ENCODE measurements at places on chromosomes 6 and 20. TPM values are rescaled to one million over a fixed set of nuclear protein-coding genes. Genes with fewer than 3 reads are reported as not detected.
A peak's percentile ranks its signal among the peaks of the same experiment; 100 is the strongest.

GRCh38 chr20:49835031-49835430, 22.4 kb downstream of the SLC9A8 start:
- DNase-seq: no peak
- H3K36me3 ChIP-seq: no peaks in the 10 kb centered on the region
- H3K27me3 ChIP-seq: no peaks in the 10 kb centered on the region
- H3K27ac ChIP-seq: no peak overlapping the region
- no peaks in the 10 kb centered on the region for H3K4me1 ChIP-seq

DNA sequence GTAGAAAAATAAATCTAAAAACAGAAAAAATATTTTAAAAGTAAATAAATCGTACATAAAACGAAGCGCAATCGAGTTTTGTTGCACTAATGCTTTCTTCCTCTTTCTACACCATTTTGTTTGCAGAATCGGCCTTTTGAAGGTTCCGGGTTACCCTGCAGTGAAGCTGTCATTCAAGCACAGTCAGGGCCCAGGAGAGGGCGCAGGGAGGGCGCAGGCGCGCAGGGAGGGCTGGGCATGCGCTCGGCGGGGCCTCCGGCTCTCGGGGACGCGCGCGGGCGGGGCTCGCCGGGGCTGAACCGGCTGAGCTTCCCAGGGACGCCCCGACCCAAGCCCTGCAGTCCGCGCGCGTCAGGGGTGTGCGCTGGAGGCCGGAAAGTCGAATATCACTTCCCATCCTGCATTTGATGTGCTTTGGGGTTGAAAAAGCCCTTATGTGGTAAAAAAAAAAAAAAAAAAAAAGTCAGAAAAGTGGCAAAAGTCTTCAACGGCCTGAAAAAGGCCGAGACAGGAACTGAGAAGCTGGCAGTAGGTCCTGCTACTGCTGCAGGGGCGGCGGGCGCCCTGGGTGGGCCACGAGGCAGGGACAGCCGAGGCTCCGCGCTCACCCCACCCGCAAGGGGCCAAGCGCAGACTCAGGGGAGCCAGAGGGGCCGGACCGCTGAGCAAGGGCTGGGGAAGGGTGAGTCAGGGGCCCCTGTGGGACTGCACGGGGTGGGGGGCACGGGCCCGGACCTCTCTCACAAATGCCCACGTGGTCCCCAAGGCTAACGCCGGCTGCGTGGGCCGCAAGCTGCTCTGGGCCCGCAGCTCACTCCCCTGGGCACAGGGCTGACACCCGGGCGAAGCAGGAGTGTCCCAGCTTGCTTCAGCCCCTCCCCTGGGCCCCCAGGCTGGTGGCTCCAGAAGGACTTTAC, 40.5 kb downstream of the THBS2 start:
- no peak overlapping the region for H3K4me3 ChIP-seq
- H3K27me3 ChIP-seq: no peaks in the 10 kb centered on the region
- no peaks in the 10 kb centered on the region for H3K36me3 ChIP-seq
- H3K27ac ChIP-seq: peak overlapping the region; percentile 44
- DNase-seq: peak; percentile 95

Gene PET117
- polyA plus RNA-seq: 6.6 TPM

Gene COL21A1
- 0.30 TPM for polyA plus RNA-seq

- no peak overlapping the region for H3K27ac ChIP-seq
- H3K4me3 ChIP-seq: no peak overlapping the region
- no peaks in the 10 kb centered on the region for H3K36me3 ChIP-seq
- H3K4me1 ChIP-seq: no peaks in the 10 kb centered on the region
- DNase-seq: no peak
Observed at GRCh38 chr6:111817451-111818120, 55.7 kb downstream of the FYN start.

- no peak overlapping the region for H3K4me3 ChIP-seq
- DNase-seq: no peak
- no peaks in the 10 kb centered on the region for H3K27me3 ChIP-seq
- H3K27ac ChIP-seq: no peak overlapping the region
Observed at GRCh38 chr20:32115211-32115767, 5.8 kb downstream of the TM9SF4 start.

Gene PKIB
- 21.1 TPM for polyA plus RNA-seq

GRCh38 chr6:43271103-43271815, 26.8 kb upstream of the SLC22A7 start:
- no peak for DNase-seq
- H3K36me3 ChIP-seq: no peaks in the 10 kb centered on the region
- H3K27ac ChIP-seq: no peak overlapping the region

Gene PACSIN1
- polyA plus RNA-seq: 1.2 TPM

DNA sequence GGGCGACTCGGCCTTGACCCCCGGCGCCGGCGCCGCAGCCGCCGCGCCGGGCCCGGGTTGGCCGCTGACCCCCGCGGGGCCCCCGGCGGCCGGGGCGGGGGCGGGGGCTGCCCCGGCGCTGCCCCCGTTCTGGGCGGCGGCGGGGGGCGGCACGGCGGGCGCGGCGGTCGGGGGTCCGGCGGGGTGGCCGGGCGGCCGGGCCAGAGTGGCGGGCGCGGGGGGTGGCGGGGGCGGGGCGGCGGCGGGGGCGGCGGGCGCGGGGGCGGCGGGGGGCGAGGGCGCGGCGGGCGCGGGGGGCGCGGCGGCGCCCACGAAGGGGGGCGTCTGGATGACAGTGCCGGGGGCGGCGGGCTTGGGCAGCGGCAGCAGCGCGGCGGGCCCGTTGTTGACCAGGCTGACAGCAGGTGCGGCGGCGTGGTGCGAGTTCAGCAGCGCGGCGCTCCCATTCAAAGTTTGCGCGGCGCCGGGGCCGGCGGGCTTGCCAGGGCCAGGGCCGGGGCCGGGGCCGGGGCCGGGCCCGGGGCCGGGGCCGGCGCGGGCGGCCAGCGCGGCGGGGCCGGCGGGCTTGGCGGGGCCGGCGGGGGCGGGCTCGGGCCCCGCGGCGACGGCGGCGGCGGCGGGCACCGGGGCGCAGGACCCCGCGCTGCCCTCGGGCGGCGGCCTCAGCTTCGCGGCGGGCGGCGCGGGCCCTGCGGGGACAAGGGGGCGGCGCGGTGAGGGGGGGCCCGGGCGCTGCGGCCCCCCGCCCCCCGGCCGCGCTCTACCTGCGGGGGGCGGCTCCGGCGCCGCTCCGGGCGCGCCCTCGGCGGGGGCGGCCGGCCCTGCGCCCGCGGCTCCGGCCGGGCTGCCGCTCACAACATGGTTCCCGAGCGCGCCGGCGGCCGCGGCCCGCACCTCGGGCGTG, 659 bp downstream of the TAF4 start:
- peaks cover 27% of the 10 kb centered on the region for H3K4me1 ChIP-seq
- no peak for DNase-seq
- no peak overlapping the region for H3K4me3 ChIP-seq
- no peaks in the 10 kb centered on the region for H3K27me3 ChIP-seq
- no peak overlapping the region for H3K27ac ChIP-seq

Gene CFAP206
- 0.31 TPM for polyA plus RNA-seq

Gene ERVFRD-1
- polyA plus RNA-seq: 0.07 TPM

GRCh38 chr20:57605045-57605444, 15.2 kb downstream of the ZBP1 start:
- no peaks in the 10 kb centered on the region for H3K36me3 ChIP-seq
- no peaks in the 10 kb centered on the region for H3K4me1 ChIP-seq
- no peaks in the 10 kb centered on the region for H3K27me3 ChIP-seq
- DNase-seq: no peak
- H3K4me3 ChIP-seq: no peak overlapping the region

Gene GLP1R
- polyA plus RNA-seq: 3.4 TPM

DNA sequence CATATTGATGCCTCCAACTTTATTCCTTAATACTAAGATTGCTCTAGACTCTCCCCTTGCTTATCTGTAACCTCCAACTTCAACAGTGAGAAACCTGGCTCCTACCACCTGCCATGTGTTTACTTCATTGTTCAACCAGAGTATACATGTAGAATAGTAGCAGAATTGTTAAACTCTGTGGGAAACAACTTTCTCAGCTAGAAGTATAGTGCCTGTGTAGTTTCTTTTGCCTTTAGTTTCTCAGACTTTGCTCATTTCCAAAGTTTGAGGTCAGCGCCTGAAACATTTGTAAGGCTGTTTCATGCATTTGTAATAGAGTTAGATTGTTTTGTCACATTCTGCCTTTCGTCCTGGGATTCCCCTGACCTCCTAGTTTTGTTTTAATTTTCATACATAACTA, 34.9 kb upstream of the HECA start:
- no peak for DNase-seq
- no peak overlapping the region for H3K27ac ChIP-seq
- no peaks in the 10 kb centered on the region for H3K36me3 ChIP-seq
- H3K27me3 ChIP-seq: no peaks in the 10 kb centered on the region
- no peaks in the 10 kb centered on the region for H3K4me1 ChIP-seq
- no peak overlapping the region for H3K4me3 ChIP-seq

Gene PERP
- polyA plus RNA-seq: 22.8 TPM

DNA sequence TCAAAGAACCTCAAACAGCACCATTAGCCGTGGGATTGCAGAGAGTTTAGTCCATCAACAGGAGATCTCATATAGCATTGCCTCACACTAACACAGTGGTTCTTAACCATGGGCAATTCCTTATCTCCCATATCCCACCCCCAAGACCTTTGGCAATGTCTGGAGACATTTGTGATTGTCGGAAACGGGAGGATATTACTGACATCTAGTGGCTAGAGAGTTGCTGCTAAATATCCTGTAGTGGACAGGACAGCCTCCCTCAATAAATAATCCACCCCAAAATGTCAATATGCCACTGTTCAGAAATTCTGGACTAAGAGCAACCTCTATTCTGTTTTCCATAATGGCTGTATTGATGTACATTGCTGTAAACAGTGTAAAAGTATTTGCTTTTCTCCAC, 210.1 kb upstream of the CCN2 start:
- H3K36me3 ChIP-seq: no peaks in the 10 kb centered on the region
- H3K27me3 ChIP-seq: no peaks in the 10 kb centered on the region
- DNase-seq: no peak
- no peak overlapping the region for H3K27ac ChIP-seq

Gene CNPY3
- 41.9 TPM for polyA plus RNA-seq

GRCh38 chr6:143741480-143741879, 63.7 kb downstream of the PHACTR2 start:
- H3K27ac ChIP-seq: no peak overlapping the region
- H3K4me1 ChIP-seq: peaks cover 22% of the 10 kb centered on the region
- DNase-seq: no peak
- H3K36me3 ChIP-seq: no peaks in the 10 kb centered on the region
- no peaks in the 10 kb centered on the region for H3K27me3 ChIP-seq

Gene PGC
- 33.6 TPM for polyA plus RNA-seq

GRCh38 chr6:113691260-113691656, 165.9 kb upstream of the MARCKS start:
- H3K27ac ChIP-seq: no peak overlapping the region
- H3K4me3 ChIP-seq: no peak overlapping the region
- H3K36me3 ChIP-seq: no peaks in the 10 kb centered on the region

Gene SLC44A4
- polyA plus RNA-seq: 6.5 TPM

Gene ZNF311
- 0.92 TPM for polyA plus RNA-seq

DNA sequence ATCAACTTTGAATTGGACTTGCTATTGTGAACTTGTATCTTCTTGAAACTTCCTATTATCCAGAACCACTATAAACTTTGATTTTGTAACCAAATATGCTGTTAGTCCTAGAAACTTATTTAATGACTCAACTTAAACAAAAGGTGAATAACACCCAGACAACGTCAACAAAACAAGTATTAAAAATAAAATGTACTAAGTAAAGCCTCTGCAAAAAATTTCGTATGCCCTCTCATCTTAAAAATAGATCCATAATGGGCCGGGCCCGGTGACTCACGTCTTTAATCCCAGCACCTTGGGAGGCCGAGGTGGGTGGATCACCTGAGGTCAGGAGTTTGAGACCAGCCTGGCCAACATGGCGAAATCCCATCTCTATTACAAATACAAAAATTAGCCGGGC, 401.7 kb downstream of the ESR1 start:
- no peak for DNase-seq
- no peak overlapping the region for H3K27ac ChIP-seq
- no peak overlapping the region for H3K4me3 ChIP-seq
- H3K27me3 ChIP-seq: no peaks in the 10 kb centered on the region
- no peaks in the 10 kb centered on the region for H3K4me1 ChIP-seq

DNA sequence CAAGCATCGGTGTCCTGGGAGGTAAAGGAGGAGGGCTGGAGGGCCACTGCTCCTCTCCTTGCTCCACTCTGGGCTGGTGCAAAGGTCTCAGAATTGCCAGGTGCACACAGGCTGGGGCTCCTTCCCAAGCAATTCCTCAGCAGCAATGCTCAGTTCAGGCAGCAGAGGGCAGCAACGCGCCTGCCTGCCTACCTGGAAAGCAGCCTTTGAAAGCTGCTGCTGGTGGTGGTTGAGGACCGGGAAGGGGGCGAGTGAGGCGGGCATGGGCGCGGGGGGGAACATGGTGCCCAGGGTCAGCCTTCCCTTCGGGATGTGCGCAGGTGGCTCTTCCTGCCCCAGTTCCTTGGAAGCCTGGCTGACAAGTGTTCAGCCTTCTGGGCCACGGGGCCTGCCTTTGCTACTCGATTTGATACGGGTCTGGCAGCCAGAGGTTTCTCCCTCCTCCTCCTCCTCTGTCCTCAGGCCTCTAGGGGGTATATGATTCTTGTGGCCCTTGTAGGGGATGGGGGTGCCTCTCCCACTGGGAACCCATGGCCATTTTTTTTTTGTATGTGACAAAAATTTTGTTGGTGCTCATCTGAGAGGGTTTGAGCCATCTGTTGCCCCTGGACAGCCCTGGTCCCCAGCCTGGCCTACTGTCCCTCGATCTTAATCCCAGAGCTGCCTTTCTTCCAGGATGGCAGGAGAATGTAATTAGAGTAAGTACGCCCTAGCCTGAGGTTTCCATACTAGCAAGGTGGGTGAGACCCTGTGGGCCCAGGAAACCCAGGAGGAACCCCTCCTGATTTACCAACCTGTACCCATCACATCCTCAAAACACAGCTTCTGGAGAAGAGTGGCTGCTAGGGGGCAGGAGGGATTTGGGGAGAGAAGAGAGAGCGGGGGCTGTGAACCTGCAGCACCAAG, 20.1 kb downstream of the MRPS18A start:
- no peaks in the 10 kb centered on the region for H3K27me3 ChIP-seq
- H3K4me3 ChIP-seq: no peak overlapping the region

- H3K4me3 ChIP-seq: no peak overlapping the region
- DNase-seq: no peak
- H3K27me3 ChIP-seq: no peaks in the 10 kb centered on the region
- H3K27ac ChIP-seq: no peak overlapping the region
Observed at GRCh38 chr6:141532211-141532610, 600.5 kb upstream of the GJE1 start.

GRCh38 chr6:6331393-6331792, 10.9 kb upstream of the F13A1 start:
- H3K4me1 ChIP-seq: no peaks in the 10 kb centered on the region
- no peaks in the 10 kb centered on the region for H3K36me3 ChIP-seq
- no peak for DNase-seq
- H3K27ac ChIP-seq: no peak overlapping the region

GRCh38 chr20:50921803-50922501, 9.3 kb downstream of the ADNP start:
- H3K36me3 ChIP-seq: no peaks in the 10 kb centered on the region
- peaks cover 9% of the 10 kb centered on the region for H3K4me1 ChIP-seq
- no peak overlapping the region for H3K4me3 ChIP-seq
- no peaks in the 10 kb centered on the region for H3K27me3 ChIP-seq
- H3K27ac ChIP-seq: no peak overlapping the region
- DNase-seq: no peak
